ENCODE measurements at places on chromosomes 16 and 17. TPM values are rescaled to one million over a fixed set of nuclear protein-coding genes. Genes with fewer than 3 reads are reported as not detected.
A peak's percentile ranks its signal among the peaks of the same experiment; 100 is the strongest.

GRCh38 chr16:49280105-49280741 is 1.4 kb downstream of the CBLN1 start:
- no peak for DNase-seq

DNA sequence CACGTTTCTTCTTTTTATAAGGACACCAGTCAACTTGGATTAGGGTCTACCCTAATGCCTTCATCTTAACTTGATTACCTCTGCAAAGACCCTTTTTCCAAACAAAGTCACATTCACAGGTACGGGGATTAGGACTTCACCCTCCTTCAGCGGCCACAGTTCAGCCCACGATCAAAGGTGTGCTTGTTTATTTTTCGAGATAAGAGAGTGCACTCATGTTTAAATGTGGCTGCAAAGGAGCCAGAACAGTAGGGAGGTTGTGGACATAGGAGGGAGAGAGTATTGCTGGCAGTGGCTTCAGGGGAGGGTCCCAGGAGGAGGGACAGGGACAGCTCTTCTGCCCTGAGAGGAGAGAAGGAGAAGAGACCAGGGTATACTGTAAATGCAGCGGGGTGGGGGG is 46.7 kb downstream of the MGAT5B start:
- DNase-seq: no peak

Gene AANAT
- not detected for total RNA-seq

DNA sequence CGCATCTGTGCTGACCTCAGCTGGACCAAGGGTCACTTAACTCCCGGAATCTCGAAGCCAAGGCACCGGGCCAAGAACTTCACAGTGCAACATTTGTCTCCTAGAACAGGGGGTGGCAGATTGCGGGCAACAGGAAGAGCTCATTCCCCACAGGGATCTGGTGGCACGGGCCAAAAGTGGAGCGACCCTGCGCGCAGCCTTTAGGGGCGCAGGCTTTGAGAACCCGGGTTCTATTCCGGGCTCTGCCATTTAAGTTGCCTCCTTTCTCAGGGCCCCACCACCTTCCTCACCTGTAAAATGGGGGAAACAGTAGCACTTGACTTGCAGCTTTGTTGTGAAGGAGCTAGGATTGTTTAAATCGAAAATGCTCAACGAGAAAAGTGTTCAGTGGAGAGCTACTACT is 651 bp downstream of the SHMT1 start:
- peak; percentile 71 for DNase-seq
